ENCODE measurements at places on chromosomes 2 and 18. TPM values are rescaled to one million over a fixed set of nuclear protein-coding genes. Genes with fewer than 3 reads are reported as not detected.

GRCh38 chr2:120936476-120937334 lies 201.0 kb downstream of the GLI2 start:
- no peak for DNase-seq

DNA sequence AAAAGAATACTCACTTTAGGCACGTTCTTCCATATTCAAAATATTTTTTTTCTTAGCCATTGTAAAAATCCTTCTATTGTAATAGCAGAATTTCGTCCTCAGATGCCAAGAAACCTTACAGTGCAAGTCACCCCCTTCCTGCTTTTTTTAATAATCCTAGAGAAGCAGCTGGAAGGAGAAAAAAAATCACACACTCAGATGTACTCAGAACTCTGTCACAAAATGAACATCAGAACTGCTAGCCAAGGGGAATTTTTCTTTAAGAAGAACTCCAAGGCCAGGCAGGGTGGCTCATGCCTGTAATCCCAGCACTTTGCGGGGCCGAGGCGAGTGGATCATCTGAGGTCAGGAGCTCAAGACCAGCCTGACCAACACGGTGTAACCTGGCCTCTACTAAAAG lies 127.3 kb upstream of the SPATS2L start:
- DNase-seq, result no peak

DNA sequence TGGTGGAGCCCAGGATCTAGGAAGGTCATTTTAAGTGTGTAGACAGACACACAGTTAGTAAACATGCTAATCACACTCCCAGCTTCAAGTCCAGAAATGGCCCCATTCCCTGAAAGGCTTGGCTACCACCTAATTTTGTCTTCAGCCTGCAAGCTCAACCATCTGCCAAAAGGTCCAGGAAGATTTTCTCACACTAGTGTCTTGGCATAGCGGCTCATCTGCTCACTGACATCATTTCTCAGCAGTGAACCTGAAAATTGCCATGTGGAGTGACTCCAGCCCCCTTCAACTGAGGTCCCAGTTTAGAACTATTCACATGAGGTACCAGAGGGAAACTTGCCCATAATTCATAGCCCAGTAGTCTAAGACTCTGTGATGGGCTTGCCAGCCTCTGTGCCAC lies 748.9 kb downstream of the LRP1B start:
- no peak for DNase-seq

- no peak for DNase-seq
Observed at GRCh38 chr18:44518091-44518615, 162.5 kb upstream of the SETBP1 start.

- no peak for DNase-seq
Observed at GRCh38 chr2:12347066-12347493, 369.7 kb upstream of the TRIB2 start.

- DNase-seq, result no peak
Observed at GRCh38 chr2:11397513-11397912, 53.1 kb upstream of the ROCK2 start.

The PAIP2B gene
- 54.3 TPM for total RNA-seq

Measured in heart right ventricle (tissue), 16 donors.